Activated CD8-positive, alpha-beta memory T cell treated with anti-CD3 and anti-CD28 coated beads for 1 hour (primary cell): ENCODE measurements at places on chromosomes 4 and X.

GRCh38 chr4:38170338-38171169 is 210.4 kb downstream of the PTTG2 start:
- DNase-seq, result no peak

DNA sequence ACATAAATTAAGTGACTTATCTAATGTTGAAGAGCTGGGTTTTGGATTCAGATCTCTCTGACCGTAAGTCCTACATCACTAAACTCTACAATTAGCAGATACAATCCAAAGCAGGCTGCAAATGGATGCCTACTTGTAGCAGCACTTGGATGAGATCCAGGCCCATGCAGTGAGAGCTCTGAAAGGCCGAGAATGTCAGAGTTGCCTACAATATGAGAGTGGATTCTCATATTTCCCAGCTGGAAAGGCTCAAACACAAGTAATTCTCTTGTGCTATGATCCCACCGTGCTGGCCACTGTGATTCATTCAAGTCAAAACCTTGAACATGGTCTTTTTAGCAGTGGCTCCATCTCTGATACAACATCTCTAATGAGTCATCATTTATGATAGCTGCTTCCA is 125.4 kb upstream of the CHRDL1 start:
- no peak for DNase-seq

- DNase-seq, result no peak
Measured at GRCh38 chr4:168408620-168409019, 71.7 kb downstream of the DDX60L start.

DNA sequence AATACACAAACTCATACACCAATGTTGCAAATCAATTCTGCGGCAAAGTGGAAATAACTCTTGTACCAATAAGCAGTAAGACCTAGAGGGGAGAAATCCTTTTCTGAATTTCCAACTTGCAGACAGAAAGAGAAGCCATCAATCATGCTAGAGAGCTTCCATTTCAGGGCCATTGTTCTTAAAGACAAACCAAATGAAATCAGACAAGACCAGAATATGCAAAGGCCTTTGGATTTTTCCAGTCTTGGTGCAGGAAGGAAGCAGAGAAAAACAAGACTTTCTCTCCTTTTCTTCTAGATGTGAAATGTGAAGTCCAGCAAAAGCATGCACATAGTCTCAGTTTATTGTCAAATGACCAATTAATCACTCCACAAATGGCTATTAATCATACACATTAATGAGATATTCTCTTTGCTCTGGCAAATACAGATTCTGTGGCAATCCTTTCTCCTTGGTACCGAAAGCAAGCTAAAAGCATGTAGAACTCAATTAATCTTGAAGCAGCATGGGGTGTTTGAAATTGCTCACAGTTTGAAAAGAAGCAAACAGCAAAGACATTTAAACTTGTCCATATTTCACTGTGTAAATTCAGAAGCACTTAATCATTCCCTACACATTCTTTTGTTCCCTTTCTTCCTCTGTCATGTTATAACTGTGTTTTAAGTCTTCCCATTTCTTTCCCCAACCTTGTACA is 466.1 kb downstream of the GPAT3 start:
- DNase-seq, result no peak

GRCh38 chrX:13898083-13898482 is 81.2 kb upstream of the GPM6B start:
- no peak for DNase-seq

DNA sequence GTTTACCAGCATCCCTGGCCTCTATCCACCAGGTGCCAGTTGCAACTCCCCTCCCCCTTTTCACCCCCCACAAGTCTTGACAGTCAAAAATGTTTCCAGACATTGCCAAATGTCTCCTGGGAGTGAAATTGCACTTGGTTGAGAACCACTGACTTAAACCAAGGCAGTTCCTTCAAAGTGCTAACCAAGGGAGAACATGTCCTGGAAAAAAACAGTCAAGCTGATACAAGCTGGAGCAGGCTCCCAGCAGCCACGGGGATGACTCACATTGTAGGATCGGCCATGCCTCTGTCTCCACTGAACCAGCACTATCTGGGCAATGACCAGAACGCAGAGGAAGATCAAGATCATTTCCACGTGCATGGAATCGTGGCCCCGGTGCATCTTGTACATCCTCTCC is 11.4 kb downstream of the RNF175 start:
- DNase-seq, result no peak

- no peak for DNase-seq
Measured at GRCh38 chr4:14087459-14087858, 459.9 kb upstream of the BOD1L1 start.

GRCh38 chr4:70945452-70946055 is 43.4 kb downstream of the MOB1B start:
- DNase-seq, result no peak

- no peak for DNase-seq
Measured at GRCh38 chrX:155563099-155563498, 49.7 kb downstream of the TMLHE start.

DNA sequence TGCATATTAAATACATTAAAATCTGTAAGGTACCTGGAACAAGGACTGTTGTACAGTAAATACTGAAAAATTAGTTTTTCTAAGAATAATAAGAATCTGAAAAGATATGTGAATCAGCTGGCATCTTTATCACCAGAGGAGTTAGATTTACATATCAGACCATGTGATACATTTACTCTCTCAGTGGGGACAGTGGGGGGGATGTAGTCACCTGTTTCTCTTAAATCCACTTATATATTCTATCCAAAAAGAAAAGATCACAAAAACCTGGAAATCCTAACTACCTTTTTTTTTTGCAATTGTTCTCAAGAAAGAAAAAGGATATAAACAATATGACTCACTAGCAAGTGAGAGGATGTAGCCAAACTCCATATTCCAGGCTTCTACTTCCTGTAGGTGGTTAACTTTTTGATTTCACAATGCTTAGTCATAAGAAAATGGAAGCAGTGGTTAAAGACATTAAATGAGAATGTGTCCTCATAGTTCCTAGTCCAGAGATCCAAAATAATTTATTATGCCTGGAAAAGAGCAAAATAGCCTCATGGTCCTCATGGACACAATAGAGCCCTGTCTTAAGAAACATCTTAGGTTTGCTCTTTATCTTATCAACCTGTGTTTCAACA is 22.5 kb upstream of the MYOZ2 start:
- DNase-seq, result no peak

DNA sequence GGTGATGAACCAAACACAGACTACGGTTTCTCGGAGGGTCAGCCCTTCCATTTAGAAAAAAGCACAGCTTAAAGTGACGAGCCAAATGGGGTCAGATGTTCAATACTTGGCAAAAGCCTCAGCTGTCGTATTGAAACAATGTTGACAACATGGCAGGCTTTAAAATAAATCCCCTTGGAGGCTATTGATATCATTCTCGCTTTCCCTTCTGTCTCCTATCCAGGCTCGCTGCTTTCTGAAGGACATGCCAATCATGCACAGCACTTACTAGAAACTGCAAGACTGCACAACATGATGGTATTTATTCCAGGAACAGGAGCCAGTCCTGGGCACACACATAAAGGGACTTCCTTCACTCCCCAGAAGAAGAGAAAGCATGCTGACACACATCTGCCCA is 137.9 kb downstream of the SLC7A11 start:
- DNase-seq, result no peak

DNA sequence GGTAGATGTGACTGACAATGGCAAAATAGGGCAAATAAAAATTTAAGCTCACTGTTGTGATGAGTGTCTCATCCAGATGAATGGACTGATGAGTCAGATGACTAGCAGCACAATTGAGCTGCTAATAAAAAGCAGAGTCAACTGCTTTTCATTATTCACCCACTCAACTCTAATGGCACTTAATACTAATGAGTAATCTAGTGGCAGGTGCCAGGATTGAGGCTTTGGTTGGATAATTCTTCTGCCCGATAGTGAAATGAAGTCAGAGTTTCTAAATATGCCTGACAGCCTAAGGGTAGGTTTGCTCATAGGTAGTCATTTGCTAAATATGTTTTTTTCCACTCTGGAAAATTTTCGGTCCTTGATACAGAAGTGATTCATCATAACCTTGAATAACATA is 10.4 kb downstream of the OGT start:
- DNase-seq, result no peak

DNA sequence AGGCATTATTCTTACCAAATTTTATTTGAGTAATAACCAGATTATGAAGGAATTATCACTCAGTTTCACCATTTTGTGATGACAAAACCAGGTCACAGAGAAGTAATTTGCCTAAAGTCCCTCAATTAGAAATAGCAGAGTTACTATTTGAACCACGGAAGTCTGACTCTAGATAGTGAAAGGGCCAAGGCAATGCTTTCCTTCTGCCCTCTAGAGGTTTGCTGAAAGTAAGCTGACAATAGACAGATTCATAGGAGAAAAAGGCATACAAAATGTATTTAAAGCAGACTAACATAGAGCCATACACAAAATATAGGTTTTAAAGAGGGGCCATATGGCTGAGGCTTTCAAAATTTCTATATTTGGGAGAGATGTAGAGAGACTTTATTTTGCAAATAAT is 43.1 kb downstream of the CXXC4 start:
- no peak for DNase-seq

GRCh38 chr4:77699731-77700210 is 94.2 kb downstream of the CXCL13 start:
- DNase-seq, result no peak

DNA sequence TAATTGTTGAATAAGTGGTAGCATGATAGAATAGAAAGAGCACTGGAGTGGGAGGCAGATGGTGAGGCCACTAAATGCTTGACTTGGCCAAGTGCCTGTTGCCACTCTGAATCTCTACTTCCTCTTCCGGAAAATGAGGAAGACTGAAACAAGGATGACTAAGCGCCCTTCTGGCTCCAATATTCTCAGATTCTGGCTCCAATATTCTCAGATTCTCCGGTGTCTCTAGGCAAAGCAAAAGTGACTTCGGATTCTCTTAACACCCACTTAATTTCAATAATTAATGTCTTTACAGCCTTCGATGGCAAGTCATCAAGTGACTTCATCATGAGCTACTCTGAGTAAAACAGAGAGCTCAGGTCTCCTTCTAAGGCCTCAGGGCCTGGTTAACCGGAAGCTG is 402.2 kb upstream of the FGF13 start:
- DNase-seq, result no peak

DNA sequence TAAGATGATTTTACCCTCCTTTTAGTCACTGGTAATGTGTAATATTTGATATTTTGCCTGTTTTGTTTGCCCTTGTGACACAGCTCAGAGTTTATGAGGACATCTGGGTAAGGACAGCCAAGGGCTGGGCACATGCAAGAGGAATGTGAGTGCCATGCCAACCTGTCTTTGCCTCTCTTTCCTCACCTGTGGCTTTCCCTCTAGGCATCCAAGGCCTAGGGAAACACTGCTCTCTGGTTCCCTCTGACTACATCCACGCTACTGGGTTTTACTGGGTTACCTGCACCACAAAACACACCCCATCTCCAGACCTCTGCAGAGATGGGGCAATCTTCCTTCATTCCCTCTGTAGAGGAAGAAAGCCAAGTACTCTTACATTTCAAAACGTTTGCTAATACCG is 7.7 kb downstream of the HPGDS start:
- DNase-seq, result no peak

- no peak for DNase-seq
Measured at GRCh38 chr4:84669201-84669600, 86.3 kb downstream of the CDS1 start.

- DNase-seq, result no peak
Measured at GRCh38 chr4:150206954-150207353, 128.7 kb downstream of the DCLK2 start.

DNA sequence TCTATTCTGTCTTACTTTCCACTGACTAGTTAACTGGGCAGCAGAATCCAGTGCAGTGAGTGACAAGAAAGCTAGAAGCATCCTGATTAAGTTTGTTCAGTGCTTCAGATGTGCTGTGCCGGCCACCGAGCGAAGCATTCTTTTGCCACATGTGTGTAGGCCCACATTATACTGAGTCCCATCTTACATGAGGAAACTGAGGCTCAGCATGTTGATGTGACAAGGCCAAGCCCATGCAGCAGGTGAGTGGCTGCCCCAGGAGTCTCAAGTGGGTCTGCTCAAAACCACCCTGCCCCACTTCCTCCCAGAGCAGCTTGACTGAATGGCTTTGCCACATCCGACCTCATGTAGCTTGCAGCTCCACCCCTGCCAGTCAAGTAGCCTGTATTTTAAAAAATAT is 50.5 kb downstream of the RHOH start:
- no peak for DNase-seq

DNA sequence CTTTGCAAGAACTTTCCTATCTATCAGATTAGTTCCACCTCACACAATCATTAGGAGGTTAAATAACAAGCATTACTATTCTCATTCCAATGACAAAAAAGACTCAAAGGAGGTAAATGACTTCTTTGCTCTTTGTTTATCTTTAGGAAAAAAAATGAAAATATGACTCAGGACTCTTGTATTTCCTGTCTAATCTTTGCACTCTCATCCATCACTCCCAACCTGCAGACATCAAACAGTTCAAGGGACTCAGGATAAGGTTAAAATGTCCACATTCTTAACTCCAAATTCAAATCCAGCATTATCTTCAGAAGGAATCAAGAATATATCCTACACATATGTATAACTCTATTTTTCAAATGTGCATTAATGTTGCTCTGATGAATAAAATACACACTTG is 139.6 kb downstream of the UNC5C start:
- no peak for DNase-seq

DNA sequence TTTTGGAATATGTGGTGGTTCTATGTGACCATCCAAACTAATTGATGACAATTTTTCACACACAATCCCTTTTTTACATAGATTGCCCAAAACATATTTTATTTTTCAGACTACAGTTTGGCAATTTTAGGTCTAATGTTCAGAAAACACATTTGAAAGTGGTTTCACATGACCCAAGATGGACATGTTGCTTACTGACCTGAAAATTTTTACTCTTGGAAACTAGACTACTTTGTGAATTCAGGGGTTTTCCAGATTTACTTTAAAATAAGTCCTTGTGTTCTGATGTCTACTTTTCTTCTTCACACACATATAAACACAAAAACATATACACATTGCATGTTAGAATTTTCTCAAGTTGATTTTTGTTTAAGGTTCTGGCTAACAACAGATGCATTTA is 79.5 kb downstream of the HMGB2 start:
- no peak for DNase-seq

DNA sequence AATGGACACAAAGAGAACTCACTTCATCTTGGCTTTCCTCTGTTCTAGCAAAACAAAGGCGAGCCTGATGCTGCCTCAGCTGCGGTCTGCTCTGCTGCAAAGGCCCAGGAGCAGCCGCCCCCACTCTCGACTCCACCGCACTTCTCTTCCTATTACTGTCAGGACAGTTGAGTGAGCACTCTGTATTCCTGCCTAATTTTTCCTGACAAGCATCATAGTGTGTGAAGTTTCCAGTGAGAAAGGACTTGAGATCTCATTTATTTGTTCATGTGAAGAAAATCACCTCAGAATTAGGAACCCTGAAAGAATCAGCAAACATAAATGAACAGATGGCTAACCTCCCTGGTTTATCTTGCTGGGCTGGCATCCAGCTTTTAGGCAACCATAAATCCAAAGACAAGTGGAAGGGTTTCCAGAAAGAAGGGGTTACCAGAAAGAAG is 15.6 kb downstream of the SCARB2 start:
- DNase-seq, result no peak

- no peak for DNase-seq
Measured at GRCh38 chr4:17475481-17475880, 36.4 kb downstream of the QDPR start.

- no peak for DNase-seq
Measured at GRCh38 chr4:156073976-156074375, 120.3 kb upstream of the CTSO start.
